ENCODE measurements at places on chromosomes 1 and 21.

- DNase-seq = no peak
Measured at GRCh38 chr21:27582246-27582947, 615.5 kb upstream of the ADAMTS5 start.

- DNase-seq = no peak
Measured at GRCh38 chr21:36369064-36369685, 16.0 kb upstream of the CHAF1B start.

GRCh38 chr1:19981507-19982312 is 2.3 kb upstream of the PLA2G2A start:
- no peak for DNase-seq

GRCh38 chr1:44174630-44175029 is 33.2 kb upstream of the KLF18 start:
- DNase-seq = no peak

- DNase-seq = no peak
Measured at GRCh38 chr21:41045534-41046268, 122.3 kb upstream of the BACE2 start.

DNA sequence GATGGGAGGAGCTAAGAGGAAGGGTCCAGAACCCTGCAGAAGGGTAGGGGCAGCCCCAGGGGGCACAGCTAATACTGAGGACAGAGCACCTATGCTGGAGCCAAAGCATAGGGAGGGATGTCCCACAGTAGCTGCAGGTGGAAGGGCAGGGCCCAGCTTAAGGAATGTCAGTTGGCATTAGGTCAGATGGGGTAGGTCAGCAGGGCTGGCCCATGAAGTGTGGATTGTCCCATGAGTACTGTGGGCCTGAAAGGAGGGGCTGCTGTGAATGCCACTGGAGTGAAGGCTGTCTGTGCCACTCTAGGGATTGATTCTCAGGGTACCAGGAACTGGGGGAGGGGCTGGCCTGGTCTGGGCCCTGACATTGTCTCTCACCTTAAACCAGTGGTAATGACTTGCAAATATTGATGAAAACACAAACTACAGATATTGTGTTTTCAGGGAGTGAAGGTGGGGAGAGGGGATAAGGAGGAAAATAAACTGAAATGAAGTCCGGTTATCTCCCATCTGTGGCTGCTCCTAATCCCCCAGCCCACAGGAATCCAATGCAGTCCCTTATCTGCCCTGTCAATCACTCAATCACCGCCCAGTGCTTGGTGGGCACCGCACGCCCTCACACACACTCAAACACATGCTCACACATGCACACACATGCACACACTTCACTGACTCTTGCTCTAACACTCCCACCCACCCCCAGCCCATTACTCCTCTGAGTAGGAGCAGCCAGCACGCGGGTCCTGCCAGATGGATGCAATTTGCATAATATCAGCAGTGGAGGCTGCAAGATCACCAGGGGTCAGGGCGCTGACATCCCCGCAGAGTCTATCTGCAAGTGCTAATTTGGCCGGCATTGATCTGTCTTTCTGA is 27.8 kb downstream of the DMAP1 start:
- no peak for DNase-seq

DNA sequence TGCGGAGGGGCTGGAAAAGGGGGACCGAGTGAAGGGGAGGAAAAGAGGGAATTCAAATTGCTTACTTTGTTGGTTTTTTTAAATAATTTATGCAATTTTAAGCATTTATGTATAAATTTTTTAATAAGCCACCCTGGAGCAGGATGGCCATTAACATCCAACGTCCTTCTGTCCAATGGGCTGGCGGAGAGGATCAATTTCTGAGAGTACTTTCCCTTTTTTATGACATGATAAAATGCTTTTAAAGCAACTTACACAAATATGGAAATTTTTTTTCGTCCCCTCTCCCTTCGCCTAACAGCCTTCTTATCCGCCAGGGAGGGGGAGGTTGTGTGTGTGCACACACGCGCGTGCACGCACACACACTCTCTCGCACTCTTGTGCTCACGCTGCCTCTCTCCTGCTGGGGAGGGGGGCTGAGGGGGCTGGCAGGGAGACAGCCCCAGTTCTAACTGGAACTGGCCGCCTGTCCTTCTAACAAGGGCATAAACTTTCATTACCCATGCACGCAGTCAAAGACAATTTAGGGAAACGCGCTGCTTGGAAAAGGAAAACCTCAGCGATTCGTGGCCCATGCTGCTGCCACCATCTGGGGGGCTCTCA is 123.2 kb downstream of the CASZ1 start:
- no peak for DNase-seq

GRCh38 chr1:31441073-31441472 is 28.1 kb downstream of the SERINC2 start:
- DNase-seq = no peak

DNA sequence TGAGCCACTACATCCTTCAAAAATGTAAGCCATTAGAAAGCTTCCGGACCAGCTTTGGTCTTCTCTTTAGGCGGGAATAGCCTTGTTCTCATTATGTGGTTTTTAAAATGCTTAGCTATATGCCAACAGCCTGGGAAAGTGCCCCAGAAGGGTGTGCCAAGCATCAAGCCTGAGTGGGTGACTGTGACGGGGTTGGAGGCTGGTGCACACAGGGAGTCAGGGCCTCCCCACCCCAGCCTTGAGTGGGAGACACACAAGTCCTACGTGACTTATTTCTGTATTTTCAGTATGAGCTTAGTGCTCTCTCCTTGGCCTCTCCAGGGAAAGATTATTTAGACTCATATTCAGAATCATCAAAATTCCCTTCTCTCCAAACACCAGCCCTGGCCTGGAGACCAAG is 9.8 kb downstream of the UBASH3A start:
- DNase-seq = no peak

- no peak for DNase-seq
Measured at GRCh38 chr1:198713081-198713480, 74.2 kb downstream of the PTPRC start.

DNA sequence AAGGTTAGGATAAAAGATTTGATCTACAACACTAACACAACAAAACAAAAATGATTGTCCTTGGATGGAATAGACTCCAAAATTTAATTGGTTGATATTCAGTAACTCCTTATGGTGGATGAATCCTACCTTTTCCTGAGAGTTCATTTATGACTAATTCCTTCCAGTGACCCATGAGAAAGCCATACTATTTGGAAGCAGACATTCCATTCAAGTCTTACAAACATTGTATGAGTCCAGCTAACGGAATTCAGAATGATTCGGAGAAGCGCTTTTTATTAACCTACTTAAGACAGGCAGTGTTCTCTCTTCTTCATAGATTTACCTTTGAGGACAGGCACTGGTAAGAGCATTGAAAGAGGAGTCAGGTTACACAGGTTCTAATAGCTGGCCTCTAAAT is 155.6 kb upstream of the ZNF648 start:
- DNase-seq = no peak

- DNase-seq = no peak
Measured at GRCh38 chr1:95321531-95321930, 87.5 kb downstream of the RWDD3 start.

GRCh38 chr21:41848533-41848932 is 30.6 kb downstream of the PRDM15 start:
- DNase-seq = no peak

- DNase-seq = no peak
Measured at GRCh38 chr1:171640225-171640624, 12.3 kb downstream of the MYOC start.

GRCh38 chr1:59026472-59026948 is 242.7 kb upstream of the JUN start:
- DNase-seq = no peak

DNA sequence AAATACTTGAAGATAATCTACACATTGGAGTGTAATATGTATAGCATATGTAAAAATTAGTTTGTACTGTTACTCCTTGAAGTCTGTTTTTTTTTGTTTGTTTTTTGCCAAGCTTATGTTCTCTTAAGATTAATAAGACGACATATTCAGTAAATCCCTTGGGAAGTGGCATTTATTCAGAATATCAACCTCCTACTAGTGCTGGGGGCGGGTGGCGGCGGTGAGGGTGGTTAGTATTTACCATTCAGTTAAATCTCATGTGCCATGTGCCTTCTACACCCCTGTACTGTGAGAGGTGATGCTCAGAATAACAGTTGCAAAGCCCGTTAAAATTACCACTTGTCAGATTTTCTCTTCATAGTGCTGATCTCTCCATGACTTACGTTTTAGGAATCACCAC is 3.0 kb downstream of the BACH1 start:
- DNase-seq = no peak

- no peak for DNase-seq
Measured at GRCh38 chr21:44521301-44521927, 18.6 kb downstream of the KRTAP10-1 start.

DNA sequence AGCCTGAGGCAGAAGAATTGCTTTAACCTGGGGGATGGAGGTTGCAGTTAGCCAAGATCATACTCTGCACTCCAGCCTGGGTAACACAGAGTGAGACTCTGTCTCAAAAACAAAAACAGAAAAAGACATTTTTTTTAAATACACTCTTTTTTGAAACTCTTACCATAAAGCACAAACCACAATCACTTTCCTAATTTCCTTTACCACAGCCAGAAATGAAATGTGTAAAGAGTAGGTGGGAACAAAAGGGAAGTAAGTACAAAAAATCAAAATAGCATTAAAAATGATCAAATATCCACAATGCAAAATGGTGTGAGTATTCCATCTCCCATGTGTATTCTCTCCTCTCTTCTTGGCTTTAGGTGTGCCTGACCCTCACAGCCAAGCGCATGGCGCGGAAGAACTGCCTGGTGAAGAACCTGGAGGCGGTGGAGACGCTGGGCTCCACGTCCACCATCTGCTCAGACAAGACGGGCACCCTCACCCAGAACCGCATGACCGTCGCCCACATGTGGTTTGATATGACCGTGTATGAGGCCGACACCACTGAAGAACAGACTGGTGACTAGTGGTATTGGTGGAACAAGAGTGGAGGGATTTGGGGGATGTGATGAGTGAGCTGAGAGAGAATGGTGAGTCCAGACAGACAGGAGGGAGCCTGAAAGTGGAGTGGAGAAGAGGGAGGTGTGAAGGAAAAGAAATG is 14.9 kb downstream of the ATP1A4 start:
- no peak for DNase-seq

- no peak for DNase-seq
Measured at GRCh38 chr1:63698001-63698838, 75.6 kb upstream of the ROR1 start.

GRCh38 chr21:36463204-36463603 is 16.7 kb downstream of the CLDN14 start:
- no peak for DNase-seq

DNA sequence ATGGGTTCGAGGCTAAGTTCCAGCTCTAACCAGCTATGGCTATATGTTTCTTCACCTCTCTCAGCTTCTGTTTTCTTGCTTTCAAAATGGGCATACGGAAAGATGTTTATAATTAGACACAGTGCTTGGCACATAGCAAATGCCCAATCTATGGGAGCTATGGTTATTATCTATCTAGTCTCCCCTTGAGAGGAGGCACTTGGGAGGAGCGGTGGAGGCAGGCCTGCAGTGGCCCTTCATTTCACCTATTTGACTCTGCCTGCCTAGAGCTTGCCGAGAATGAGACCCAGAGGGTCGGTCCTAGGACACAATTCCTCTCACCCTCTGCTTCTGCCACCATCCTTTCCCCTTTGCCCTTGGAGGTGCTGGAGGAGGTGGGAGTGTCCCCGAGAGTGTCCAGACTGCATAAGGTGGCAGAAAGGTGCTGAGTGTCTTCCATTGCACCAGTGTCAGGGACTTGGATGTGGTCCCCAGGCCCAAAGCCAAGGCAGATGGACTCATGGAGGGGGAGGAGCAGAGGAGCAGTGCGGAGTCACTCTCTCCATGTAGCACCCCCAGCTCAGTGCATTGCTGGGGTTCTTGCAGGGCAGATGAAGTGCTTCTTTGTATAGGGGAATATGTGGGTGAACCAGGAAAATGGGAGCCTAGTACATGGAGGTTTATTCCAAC is 9.0 kb downstream of the LGR6 start:
- no peak for DNase-seq

DNA sequence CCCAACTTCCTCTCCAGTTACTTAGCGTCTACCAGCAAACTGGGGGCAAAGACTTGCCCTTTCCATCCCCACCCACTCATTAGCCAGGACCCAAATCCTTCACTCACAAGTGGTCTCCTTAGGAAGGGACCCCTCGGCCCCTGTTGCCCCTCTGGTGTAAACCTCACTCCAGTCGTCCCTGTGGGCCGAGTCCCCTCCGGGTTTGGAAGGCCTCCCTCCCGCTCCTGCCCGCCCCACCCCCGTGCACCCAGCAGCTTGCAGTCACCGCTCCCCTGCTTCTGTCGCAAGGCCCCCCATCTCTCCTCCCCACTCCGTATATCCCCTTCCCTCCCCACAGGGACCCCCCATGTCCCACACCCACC is 1.2 kb downstream of the EFHD2 start:
- no peak for DNase-seq

DNA sequence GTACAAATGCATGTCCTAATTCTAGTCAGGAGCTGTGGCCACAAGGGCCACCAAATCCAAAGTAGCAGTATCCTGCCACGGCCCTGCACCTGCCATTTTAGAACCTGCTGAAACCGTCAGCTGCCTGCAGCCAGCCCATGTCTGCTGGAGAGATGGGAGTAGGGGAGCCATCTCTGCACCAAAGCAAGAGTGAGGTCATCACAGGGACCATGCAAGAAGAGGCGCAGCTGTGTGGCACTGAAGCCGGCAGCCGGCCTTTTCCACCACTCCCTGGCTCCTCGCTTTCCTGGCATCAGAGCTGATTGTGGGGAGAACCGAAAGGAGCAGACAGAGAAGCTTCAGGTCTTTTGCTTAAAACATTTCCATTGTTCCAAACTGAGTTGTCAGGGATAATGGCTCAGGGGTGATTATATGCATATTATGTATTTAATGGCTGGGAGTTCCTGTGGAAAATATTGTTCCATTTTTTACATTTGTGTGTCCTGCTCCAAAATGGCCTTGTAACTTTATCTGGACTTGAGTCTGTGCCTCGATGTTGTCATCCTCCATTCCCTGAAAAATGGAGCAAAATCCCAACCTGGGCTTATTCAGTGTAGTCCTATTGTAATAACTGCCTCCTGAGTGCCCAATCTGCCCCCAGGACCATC is 18.7 kb upstream of the NBL1 start:
- no peak for DNase-seq

DNA sequence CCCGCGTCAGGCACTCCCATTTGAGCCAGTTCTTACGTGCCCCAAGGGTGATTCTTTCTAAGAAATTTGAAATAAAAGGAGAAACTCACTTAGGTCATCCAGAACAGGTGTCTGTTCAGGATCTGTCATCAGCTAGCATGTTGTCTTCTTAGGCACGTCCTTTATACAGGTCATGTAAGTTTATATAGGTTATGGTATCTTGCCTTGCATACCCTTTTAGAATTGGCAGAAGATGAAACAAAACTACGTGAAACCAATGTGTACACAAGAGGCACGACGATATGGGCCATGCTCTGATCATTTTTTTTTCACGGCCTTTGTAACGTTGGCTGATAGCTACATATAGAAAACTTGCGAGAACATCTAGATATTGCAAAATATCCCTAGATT is 579 bp upstream of the GTF2B start:
- no peak for DNase-seq

- DNase-seq = peak; percentile 77
Measured at GRCh38 chr1:116724765-116725375, 29.4 kb upstream of the CD2 start.

Data from stimulated activated CD8-positive, alpha-beta memory T cell treated with anti-CD3 and anti-CD28 coated beads, Interleukin-12 subunit alpha, Interleukin-12 subunit beta, amount 100 ng/mL, for 1 hour (primary cell).